Activated CD4-positive, alpha-beta T cell treated with anti-CD3 and anti-CD28 coated beads for 48 hours (primary cell): ENCODE measurements at places on chromosomes 3 and 15.

- DNase-seq = peak; percentile 6
Measured at GRCh38 chr15:45795440-45796069, 160.7 kb downstream of the SQOR start.

DNA sequence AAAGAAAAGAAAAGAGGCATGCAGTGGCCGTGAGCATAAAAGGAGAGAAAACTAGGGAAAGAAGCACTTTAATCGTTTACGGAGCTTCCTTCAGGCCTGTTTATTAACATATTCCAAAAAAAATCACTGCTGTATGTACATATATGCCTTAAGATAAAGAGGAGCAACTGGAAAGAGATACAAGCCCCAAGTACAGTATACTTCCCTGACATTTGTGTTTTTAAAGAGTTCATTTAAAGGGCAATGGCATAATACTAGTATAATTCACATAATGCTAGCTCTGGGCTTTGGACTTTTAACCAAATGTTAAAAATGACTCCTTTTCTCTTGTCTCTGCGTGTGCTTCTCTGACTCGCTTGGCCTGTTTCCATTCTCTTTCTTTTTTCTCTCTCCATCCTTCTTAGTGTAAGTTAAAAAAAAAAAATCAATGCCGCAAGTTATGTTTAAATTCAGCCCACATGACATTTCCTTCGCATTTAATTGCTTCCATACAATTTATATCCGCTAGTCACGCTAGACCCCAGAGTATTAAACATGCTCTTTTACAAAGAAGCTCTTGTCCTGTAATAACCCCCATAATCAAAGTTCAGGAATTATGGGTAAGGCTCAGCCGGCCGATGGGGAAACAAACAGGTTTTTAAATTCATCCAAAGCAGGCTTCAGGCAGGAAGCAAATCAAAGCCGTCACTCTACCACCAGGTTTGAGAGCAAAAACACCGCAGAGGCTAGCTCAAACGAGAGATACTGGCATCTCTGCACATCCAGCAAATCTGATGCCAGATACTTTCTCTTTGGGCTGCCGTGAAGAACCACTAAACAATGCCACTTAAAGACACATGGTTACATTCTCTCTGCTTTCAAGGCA lies 19.4 kb downstream of the WWTR1 start:
- no peak for DNase-seq

GRCh38 chr3:149371001-149371722 lies 6.3 kb downstream of the TM4SF1 start:
- no peak for DNase-seq

GRCh38 chr3:127710155-127710941 lies 37.6 kb downstream of the ABTB1 start:
- no peak for DNase-seq

DNA sequence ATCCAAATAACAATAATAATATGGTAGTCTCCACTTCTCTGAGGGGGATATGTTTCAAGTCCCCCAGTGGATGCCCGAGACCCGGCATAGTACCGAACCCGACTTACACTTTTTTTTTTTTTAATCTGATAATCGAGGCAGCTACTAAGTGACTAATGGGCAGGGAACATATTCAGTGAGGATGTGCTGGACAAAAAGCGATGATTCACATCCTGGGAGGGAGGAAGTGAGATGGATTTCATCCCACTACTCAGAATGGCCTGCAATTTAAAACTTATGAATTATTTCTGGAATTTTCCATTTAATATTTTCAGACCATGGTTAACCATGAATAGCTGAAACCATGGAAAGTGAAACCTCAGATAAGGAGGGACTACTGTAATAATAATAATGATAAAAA lies 49.5 kb upstream of the SELENOK start:
- no peak for DNase-seq

DNA sequence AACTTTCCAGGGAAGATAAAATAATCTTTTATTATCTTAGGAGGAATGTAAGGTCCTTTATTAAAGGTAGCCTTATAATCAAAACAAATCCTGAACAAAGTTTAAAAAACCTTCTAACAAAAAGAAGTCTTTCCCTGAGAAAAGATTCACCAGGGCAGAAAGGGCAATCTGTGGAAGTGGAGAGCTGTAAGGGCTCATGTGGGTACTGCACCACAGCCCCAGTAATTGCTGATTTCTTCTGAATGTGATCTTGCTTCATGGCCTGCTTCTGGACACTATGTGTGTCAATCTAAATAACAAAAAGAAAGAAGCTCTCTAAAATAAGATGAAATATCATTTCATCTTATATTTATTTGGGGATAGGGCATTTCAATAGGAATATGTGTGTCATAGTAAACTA lies 1501.6 kb downstream of the OTOL1 start:
- no peak for DNase-seq

- DNase-seq = peak; percentile 67
Measured at GRCh38 chr15:63372018-63372705, 9.5 kb downstream of the CA12 start.

- no peak for DNase-seq
Measured at GRCh38 chr15:47663101-47663500, 54.2 kb upstream of the SEMA6D start.

GRCh38 chr3:126580746-126581145 lies 22.0 kb upstream of the C3orf22 start:
- no peak for DNase-seq

DNA sequence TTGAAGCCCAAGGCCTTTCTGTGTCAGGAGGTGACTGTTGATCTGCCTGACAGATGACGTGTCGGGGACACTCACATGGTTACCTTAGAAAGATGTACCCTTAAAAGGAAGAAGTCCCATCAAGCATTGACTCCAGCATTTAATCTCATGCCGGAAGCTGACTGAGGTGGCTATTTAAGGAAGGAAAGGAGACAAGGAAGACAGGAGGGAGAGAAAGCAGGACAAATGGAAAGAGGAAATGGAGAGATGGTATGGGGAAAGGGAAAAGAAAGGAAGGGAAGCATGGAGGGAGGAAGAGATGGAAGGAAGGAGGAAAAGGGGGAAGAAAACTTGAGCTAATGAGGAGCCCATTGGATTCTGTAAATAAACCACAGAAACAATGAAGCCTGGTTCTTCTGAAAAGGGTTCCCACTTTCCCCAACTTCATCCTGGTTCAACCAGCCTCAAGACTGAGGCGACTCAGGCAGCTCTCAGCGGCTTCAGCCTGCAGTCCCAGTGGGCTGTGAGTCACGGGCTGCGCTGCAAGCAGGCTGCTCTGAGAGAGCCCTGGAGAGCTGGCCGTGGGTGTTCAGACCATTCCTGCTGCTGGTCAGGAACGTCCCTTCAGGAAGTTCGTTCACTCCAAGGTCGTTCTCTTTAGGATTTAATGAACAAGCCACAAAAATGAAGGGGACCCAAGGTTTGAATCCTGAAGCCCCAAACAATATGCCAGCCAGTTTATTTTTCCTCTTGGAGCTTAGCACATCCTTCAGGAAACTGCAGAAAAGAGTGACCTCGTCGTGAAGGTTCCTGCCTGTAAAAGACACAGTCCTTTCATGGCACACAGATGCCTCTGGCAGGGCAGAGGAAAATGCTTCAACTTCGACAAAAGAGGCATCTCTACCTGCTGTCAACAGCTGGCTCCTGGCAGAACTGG lies 69.6 kb upstream of the THBS1 start:
- no peak for DNase-seq

GRCh38 chr3:155130001-155130400 lies 49.9 kb downstream of the MME start:
- DNase-seq = no peak

DNA sequence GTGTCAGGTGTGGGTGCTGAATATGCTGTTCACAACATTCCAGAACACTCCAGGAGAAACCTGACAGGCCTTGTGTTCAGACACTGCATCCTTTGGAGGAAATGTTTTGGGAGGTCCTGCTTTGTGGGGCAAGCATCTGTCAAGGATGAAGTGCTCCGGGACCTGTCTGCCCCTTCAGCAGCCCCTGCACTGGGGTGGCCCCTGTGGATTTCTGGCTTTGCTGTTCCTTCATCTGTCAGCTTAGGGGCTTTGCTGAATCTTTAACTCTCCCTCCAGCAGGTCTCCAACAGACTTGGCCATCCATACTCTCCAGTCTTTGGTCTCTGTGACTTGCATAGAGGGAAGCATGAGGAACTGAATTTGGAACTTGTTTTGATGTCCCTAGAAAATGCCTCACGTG lies 3.1 kb downstream of the PRR23E start:
- DNase-seq = no peak

DNA sequence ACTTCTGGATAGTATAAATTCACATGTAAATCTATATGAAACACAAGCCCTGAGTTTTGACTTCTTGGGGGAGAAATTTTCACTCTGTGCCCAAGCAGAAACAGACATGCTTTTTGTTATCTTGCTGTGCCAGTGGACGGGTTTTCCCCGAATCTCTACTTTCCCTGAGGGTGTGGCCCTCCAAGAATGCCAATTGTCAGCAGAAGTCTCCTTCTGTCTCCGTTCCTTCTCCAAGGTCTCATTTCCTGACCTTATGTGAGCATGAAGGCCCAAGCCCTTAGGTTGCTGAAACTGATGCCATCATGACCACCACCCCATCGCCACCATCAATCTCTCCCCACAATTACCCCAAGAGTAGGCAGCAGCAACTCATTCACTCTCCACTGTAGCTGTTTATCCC lies 253.8 kb downstream of the XXYLT1 start:
- no peak for DNase-seq

- DNase-seq = no peak
Measured at GRCh38 chr3:187899246-187899645, 154.0 kb upstream of the BCL6 start.

DNA sequence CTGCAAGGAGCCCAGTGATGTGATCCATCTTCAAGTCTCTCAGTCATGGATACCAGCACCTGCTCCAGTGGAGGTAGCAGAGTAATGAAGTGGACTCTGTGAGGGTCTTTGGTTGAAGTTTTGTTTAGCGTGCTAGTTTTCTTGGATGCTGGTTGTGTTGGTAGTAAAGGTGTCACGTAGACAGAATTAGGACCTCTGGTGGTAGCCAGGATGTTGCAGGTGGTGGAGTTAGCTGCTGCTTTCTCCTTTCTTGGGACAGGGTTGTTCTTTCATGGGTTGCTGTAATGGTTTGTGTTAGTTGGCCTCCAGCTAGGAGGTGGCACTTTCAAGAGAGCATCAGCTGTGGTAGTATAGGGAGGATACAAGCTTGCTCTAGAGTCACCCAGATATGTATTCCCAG lies 125.2 kb downstream of the ANXA2 start:
- no peak for DNase-seq

DNA sequence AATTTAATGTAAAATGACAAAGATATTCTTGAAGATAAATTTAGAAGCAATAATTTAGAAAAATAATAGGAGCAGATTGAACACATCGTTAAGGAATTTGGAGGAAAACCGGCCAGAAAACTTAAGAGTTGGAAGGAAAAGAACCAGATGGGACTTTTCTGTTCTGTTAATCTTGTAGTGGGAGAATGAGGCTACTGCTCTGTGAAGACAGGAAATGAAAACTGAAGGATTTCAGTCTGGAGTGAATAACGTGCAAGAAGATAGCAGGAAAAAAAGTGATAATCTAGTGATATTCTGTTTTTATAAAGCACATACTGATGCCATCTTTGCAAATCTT lies 74.2 kb downstream of the DPPA2 start:
- DNase-seq = no peak

DNA sequence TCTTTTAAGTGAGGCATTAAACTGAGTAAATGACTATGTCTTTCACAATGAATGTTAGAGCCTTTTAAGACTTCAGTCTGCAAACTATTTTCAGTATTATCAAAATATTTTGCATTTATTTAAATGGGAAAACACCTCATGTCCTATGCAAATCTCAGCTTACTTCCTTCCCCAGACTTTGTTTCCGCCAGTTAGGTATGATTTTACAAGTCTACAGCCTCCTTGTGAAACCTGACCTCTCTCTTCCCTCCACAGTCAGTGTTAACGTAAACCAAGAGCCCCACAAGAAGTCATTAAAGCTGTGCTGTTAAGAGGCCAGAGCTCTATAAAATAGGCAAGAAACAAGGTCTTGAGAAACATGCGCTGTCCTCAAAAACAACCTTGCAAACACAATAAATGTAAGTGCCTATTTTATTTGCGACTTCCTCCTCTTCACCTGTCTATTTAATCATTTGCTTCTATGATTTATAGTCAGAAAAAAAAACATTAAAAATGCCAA lies 48.3 kb downstream of the PRTG start:
- DNase-seq = no peak

DNA sequence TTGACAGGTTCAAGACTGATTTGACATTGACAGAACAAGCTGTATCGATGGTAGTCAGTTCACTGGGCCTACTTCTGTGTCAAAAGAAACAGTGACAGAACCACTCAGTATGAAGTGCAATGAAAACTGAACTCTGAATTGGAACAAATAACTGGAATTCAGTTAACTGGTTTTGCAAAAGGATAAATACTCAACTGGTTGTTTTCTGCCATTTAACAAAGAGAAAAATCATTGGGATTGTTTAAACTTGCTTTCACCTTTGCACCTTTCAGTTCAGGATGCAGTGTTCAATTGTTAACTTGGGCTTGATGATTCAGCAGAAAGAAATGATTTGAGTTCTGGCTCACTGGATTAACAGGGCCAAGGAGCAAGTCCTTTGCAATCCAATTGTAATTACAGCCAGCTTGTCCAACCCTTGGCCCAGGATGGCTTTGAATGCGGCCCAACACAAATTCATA lies 4.9 kb downstream of the BTD start:
- no peak for DNase-seq

GRCh38 chr3:5431811-5432378 lies 244.4 kb downstream of the EDEM1 start:
- no peak for DNase-seq
